CD4-positive, alpha-beta T cell (primary cell): ENCODE measurements at places on chromosomes 1 and 21.

DNA sequence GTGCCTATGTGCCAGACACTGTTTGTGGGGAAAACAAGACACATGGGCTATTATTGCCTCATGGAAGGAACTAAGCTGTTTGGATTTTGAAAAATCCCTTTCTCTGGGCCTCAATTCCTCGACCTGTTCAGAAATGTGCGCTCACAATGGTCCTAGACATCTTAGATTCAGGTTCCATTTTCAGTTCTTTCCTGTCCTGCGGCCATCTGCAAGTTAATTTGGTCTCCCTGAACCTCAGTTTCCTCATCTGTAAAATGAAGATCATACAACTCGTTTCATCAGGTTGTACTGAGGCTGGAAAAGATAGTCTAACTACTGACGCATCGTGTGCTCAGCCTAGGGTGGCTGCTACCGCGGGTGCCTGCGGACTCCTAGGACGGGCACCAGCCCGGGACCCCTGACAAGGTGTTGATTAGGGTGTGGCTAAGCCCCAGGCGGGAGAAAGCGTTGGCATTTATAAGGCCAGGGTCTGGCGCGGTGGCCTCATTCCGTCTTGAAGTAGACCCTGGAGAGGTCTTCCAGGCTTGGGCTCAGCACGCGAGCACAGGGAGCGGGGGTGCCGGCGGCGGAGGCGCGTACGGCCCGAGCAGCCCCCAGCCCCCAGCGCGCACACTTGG is 493 bp upstream of the ELOA start:
- no peak for DNase-seq

DNA sequence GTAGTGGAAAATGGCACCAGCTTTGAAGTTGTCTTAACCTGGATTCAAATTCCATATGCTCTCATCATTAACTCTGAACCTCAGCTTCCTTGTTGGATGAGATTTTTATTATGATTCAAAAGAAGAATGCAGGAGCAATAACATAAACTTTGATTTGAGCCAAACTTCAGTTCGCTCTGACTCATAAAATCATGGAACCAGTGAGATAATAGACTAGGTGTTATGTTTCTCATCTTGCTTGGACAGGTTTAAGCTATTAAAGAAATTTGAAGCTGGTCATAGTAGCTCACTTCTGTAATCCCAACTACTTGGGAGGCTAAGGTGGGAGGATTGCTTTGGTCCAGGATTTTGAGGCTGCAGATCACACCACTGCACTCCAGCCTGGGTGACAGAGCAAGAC is 172.8 kb downstream of the CLEC20A start:
- DNase-seq = no peak

DNA sequence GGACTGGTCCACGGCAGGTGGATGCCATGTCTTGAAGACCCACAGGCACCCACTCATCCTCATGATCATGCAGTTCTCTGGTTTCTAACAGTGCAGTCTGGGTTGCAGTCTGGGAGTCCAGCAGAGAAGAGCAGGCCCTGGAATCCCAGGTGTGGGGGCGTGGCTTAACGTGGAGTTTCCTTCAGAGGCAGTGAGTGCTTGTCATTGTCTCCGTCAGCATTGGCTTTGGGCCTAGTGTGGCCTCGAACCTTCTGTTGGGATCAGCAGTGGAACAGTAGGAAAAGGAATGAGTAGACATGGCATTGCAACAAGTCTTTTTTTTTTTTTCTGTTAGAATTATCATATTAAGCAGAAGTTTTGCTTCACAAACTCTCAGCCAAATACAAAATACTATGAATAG is 12.8 kb downstream of the LGALS8 start:
- no peak for DNase-seq

GRCh38 chr1:41492341-41492848 is 7.9 kb upstream of the EDN2 start:
- no peak for DNase-seq

GRCh38 chr1:25797939-25798338 is 2.1 kb upstream of the SELENON start:
- DNase-seq = peak; percentile 25

GRCh38 chr1:154386643-154387352 is 18.3 kb upstream of the IL6R start:
- DNase-seq = peak; percentile 63

DNA sequence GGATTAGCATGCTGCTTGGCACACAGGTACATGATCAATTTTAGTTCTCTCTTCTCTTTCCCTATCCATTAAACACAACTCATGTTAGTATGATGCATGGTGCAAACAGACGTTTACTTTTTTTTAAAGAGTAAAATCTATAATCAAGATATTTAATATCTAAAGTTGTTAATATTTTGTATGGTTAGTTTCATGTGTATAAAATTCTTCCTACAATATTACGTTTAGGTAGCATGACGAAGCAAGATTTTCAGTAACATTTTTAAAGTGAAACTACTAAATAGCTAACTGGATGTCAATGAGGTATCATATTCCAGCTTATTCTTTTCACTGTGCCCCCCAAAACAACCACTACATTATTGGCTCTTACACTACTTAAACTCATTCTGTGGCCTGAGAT is 36.6 kb downstream of the CNIH4 start:
- no peak for DNase-seq

- DNase-seq = no peak
These were observed 125.9 kb downstream of the ATP5PO start for GRCh38 chr21:33789697-33790096.

DNA sequence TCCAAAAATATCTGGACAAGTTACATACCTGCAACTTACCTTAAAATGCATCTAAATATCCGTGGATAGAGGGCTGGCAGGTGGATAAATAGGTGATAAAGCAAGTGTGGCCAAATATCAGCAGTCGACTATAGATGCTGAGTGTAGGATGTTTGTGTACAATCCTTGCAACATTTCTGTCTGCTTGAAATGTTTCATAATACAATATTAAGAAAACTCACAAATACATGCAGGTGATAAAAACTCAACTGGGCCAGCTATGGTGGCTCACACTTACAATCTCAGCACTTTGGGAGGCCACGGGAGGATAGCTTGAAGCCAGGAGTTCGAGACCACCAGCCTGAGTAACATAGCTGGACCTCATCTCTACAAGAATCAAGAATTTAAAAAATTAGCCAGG is 41.0 kb downstream of the ACTA1 start:
- DNase-seq = no peak

DNA sequence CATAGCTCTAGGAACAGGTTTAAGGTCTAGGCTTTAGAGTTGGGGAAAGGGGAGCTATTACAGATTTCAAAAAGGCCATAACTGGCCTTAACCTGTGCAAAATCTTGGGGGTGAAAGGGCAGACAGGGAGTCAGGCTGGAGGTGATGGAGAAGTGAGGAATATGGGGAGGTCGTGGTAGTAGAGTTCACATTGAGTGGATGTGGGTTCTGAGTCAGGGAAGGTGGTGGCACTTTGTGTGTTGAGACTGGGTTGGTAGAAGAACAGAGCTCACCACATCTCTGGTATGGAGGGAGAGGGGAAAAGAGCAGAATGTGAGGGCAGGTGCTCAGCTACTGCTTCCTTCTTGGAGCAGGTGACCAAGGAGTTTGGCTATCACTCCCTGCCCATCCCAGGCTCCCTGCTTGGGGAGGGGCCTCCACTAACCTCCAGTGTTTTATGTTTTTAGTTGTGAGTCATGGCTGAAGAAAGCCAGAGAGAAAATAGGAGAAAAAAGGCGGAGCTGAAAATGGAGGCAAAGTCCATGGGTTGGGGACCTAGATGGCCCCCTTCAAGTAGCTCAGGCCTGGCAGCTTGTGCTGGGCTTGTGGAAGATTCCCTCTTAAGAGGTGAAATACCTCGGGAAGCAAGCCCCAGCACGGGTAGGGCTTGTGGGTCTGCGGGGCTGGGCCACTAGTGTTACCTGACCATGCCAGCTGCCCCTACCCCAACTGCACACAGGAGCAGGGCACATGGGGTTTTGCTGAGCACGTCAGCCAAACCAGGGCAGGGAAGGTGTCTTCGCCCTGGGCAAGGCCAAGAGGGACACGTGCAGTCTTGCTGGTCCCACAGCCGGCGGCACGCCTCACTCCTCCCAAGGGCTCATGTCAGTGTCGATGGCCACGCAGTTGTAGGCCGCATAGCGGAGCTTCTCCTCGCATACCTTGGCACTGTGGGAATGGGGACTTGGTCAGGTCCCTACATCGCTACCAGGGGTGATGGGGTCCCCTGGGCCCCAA is 8.2 kb downstream of the HECTD3 start:
- no peak for DNase-seq

GRCh38 chr1:8006037-8006963 is 19.8 kb downstream of the ERRFI1 start:
- DNase-seq = no peak

DNA sequence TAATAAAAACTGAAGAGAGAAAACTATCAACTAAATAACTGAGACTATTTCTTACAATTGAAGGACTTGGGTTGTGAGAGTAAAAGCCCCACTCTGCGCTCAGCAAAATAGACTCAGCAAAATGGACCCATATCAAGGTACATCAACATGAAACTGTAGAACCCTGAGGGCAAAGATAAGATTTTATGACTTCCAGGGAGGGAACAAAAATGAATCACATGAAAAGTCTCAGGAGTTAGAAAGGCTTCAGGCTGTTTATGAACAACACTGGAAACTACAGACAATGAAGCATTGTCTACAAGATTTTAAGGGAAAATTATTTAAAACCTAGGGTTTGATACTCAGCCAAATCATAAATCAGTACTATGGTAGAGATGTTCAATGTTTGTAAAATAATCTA is 434.3 kb downstream of the PTPRC start:
- no peak for DNase-seq

- DNase-seq = no peak
These were observed 28.4 kb downstream of the EXTL2 start for GRCh38 chr1:100866041-100866900.

DNA sequence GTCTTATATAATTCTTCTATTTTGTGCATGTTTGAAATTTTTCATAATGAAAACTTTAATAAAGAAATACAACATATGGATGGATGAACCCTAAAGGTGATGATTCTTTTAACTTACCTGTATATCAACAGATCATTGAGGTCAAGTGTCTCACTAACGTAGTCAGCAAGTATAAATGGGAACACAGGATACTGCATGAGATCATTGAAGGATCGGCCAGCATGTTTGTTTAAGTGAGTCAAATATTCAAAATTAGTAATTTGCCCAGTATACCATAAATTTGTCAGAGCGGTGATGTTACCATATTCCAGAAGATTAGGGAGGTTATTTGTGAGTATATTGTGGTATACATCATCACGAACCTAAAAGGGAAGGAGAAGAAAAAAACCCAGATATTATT is 71.0 kb upstream of the GNG4 start:
- DNase-seq = no peak

- no peak for DNase-seq
These were observed 49.8 kb downstream of the SLC35D1 start for GRCh38 chr1:67004176-67004575.

DNA sequence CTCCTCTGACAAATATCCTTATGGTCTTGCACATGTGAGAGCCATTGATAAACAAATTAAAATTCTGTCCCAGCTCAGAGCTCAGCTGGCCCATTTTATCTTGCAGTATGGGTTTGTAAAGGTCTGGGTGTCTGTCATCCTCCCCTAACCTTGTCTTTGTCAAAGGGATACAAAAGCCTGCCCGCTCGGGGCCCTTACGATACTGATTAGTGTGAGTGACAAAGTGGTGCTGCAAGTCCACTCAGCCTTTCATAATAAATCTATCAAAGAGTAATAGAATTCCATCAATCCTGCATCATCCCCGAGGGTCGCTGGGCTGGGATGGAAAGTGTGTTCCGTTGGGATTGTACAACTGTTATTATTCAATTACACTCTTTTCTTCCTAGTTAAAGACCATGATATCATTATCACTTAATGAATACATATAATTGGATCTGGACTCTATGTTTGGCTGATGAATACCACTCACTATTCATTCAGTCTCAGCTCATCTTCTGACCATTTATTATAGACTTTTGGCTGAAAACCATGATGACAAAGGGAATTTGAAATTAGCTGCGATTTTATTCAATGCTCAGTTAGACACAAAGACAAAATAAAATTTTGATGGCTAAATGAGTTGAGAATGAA is 122.5 kb upstream of the FOXD3 start:
- no peak for DNase-seq

DNA sequence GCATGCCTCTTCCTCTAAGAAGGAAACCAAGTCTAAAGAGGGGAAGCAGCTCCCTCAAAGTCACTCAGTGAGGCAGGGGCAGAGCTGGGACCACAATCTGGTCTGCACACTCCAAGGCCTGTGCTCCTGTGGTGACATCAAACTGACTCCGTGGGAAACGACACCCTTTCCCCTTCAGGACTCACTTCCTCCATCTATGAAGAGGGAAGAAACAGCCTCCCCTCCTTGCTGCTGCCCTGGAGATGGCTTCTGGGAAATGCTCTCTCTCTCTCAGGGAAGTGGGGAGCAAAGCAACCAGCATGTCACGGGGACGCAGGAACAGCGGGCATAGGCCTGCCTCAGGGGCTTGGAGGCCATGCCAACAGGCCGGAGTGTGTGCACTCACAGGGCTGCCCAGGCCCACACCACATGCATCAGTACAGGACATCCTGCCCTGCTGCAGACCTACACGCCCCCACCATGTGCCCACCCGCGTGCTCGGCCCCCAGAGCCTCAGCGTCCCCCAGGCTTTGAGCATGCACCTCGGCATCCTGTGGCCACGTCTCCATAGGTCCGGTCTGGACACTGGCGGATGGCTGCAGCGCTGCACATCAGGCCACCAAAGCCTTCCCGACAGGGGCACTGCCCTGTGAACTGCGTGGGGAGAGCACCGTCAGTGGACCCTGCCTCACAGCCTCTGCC is 25.7 kb downstream of the LAMB3 start:
- no peak for DNase-seq

- DNase-seq = no peak
These were observed 1.4 kb downstream of the PRSS38 start for GRCh38 chr1:227816750-227817446.

DNA sequence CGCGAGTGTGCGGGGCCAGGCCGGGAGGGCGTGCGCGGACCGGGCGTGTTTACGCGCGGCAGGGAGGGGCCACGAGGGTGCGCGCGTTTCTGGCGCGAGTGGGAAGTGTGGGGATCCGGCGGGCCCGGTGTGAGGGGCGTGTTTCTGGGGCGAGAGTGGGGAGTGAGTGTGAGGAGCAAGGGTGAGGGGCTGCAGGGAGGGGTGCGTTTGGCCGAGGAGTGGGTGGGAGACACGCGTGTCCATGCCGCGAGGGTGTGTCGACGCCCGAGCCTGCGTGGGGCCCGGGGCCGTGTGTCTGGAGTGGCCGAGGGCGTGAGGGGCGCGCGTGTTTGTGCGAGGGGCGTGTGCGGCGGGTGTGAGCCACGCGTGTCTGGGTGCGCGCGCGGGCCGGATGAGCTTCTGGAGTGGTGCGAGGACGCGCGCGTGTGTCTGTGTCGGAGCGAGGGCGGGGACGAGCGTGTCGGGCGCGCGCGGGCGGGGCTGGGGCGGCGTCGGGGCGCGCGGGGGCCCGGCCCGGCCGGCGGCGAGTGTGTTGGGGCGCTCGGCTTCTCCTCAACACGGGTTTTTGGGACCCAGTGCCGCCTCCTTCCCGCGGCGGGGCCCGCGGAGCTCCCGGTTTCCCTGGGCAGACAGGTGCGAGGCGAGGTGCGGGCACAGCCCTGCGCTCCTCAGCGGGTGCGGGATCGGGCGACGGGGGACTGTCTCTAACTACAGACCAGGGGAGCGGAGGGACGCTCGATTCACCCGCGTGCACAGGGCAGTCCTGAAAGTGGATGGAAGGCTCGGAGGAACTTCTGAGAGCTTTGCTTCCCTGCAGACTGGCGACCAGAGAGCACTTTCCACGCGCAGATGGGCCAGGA is 65.8 kb upstream of the VAMP3 start:
- peak; percentile 52 for DNase-seq

GRCh38 chr1:209672705-209673630 is 2.2 kb upstream of the G0S2 start:
- DNase-seq = no peak
